ENCODE measurements at places on chromosomes 7 and 10.

GRCh38 chr7:91660734-91661356, 219.7 kb downstream of the MTERF1 start:
- DNase-seq = no peak

GRCh38 chr10:124657806-124658205, 86.4 kb downstream of the FAM53B start:
- DNase-seq = no peak

GRCh38 chr10:62817121-62817765, 1.1 kb upstream of the EGR2 start:
- peak; percentile 75 for DNase-seq

DNA sequence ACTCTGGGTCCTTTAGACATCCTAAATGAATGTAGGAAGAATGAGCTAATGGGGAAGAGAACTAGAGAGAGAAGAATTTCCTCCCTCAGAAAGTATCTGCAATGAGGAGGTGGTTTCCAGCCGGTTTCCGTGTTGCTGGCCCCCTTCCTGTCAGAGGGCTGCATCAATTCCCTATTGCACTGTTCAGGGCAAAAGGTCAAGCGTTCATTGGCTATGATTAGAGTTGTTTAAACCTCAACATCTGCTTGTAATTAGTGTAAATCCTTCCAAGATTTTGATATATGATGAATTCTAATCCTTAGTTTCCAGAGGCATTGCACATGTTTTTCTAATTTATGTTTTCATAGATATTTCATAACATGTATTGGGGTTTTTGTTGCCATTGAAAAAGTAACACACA, 107.3 kb upstream of the SGCE start:
- DNase-seq = no peak

DNA sequence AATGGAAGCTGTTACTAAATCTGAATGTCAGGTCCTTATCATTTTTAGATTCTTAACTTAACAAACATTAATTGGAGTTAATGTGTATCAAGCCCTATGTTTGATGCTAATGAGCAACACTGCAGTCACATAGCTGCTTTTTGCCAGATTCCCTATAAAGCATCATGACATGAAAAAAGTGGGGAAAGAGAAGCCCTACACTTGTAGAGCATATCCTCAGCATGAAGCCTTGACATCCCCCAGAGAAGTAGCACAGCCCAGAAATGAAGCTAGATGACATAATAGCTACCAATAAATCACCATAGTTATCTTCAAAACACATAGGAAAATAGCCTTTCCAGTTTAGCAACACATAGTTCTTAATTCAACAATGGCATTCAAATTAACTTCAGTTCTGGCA, 49.2 kb upstream of the CDK1 start:
- no peak for DNase-seq

GRCh38 chr7:144386741-144387140, 16.8 kb downstream of the NOBOX start:
- no peak for DNase-seq

GRCh38 chr10:12847361-12847975, 154.0 kb downstream of the CCDC3 start:
- peak; percentile 65 for DNase-seq

DNA sequence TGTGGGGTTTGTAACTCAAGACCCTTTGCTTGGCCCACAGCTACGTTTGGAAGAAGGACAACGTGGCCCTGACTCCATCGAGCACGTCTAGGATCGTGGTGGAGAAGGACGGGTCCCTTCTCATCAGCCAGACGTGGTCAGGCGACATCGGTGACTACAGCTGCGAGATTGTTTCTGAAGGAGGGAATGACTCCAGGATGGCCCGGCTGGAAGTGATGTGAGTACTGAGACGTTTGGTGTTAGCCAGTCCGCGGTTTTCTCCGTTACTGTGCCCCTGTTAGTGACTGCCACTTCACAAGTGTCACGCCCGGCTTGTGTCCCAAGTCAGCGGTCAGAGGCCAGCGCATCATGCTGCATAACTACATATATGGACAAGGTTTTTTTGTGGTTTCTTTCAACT, 673.3 kb downstream of the SDK1 start:
- no peak for DNase-seq

GRCh38 chr7:102874166-102874829, 38.5 kb upstream of the LRRC17 start:
- no peak for DNase-seq

DNA sequence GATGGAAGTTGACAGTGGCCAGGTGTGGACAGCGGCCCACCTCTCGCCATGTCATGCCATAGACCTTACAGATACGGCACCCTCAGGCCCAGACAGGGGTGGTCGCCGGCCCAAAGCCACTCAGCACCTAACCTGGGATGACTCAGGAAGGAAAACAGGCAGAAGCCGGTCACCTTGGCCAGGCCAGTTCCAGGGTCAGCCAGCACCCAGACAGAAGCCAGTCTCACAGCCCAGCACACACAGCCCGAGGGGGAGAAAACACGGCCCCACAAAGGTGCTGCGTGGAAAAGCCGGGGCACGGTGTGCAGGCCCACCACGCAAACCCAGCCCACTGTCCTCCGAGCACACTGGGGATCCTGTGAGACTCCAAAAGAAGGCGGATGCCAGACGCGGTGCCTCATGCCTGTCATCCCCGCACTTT, 95.2 kb upstream of the DNAAF5 start:
- no peak for DNase-seq

GRCh38 chr7:4237296-4238235, 444.5 kb upstream of the FOXK1 start:
- DNase-seq = no peak

- DNase-seq = peak; percentile 86
Measured at GRCh38 chr10:68406815-68407548, at the start of gene RUFY2. Gene RUFY2, minus strand, starts transcription at chr10:68407277. Its CDS starts 88 bp downstream, at chr10:68407189.

DNA sequence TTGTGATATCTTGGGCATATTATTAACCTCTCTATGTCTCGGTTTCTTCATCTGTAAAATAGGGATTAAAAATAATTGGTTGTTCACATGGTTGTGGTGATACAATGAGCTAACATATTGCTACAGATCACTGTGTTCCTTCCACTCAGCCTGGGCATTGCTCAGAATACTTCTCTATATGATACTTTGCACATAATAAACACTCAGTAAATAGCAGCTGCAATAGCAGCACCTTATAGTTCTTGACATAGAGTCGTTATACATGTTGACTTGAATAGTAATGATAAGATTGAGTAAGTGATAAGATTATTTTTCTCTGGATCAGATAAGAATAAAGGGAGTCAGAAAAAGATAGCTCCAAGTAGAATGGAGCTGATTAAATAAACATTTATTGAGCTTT, 42.3 kb downstream of the PTTG1IP2 start:
- DNase-seq = no peak

- DNase-seq = peak; percentile 75
Measured at GRCh38 chr10:6647811-6648526, 67.9 kb upstream of the PRKCQ start.

- no peak for DNase-seq
Measured at GRCh38 chr7:27123007-27123476, 7.5 kb downstream of the HOXA4 start.

DNA sequence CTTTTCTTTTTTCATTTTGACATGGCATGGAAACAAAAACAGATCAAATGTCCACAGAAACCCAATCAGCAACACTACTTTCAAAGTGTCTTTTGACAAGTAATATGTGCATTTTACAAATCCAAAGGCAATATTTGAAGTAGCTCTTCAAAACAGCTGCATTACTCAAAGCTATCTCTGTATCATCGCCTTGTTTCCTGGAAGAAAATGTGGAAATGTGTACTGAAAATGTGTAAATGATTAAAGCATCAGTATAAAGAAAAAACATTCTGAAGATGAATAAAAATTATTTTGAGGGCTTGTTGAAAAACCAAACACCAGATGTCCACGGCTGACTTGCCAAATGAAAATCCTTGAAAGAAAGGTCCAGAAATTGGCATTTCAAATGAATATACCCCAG, 16.5 kb upstream of the ITGB8 start:
- DNase-seq = no peak

- DNase-seq = no peak
Measured at GRCh38 chr10:79178614-79179163, 109.9 kb downstream of the ZMIZ1 start.

DNA sequence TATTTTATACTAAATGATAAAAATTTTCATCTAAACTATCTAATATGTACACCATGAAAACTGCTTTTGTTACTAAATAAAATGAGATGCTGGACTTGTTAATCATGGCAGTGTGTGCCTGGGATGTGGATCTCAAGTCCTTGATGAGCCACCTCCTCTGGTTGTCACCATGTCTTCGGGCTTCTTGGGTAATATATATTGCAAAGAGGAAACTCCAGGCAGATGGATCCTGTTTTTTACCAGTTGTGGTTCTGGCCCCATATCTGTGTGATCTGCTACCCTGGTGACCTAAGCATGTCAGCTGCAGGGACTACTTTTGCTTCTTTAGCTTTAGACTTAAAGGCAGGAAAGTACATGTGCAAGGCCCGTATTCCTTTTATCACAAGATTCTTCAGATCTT, 46.2 kb downstream of the TMEM60 start:
- no peak for DNase-seq

GRCh38 chr10:74058071-74058470, 60.2 kb downstream of the VCL start:
- no peak for DNase-seq

GRCh38 chr7:90025771-90026170, 128.5 kb upstream of the STEAP1 start:
- no peak for DNase-seq

- peak; percentile 62 for DNase-seq
Measured at GRCh38 chr7:128361411-128362379, at the start of gene PRRT4. Gene PRRT4, minus strand, starts transcription at chr7:128361690.

GRCh38 chr10:45555795-45556194, 116.8 kb downstream of the ZFAND4 start:
- DNase-seq = no peak

GRCh38 chr10:16117305-16117695, 257.0 kb upstream of the MINDY3 start:
- no peak for DNase-seq

DNA sequence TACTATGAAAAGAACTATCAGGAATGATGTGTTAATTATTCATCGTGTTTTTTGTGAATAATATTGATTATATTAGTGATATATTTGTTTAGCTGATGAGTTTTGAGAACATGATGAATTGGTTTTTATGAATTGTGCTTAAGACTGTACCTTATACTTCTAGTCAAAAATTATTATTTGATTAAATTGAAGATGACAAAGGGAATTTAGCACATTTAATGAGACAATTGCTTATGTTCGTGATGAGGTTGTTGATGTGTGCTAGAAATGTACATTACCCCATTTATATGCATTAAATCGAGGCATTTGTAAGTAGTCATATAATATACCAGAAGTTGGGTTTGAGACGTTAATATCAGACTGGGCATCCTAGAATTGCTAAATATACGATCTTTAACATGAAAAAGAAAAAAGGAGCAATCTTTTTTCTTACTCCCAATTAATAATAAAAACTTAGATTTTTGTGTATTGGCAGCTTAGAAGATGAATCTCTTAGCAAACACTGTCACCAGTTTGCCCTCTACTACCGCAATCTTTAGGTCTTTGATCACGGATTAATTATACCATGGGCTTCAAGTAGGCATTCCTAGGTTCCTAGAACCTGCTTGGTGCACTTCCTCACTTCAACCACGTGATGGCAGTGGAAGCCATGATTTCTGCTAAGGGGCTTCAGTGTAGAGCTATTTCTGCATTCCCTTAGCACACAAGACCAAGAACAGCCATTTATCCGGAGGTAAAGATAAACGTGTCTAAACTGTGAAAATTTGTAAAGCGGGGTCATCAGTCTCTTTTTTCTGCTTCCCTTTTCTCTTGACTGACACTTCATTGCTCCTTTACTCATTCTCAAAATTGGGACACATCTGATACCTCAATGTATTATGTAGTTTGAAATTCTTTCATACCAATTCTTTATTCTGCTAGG, 1.6 kb downstream of the KLHDC10 start:
- DNase-seq = peak; percentile 56
